ENCODE measurements at places on chromosomes 13 and 19.

DNA sequence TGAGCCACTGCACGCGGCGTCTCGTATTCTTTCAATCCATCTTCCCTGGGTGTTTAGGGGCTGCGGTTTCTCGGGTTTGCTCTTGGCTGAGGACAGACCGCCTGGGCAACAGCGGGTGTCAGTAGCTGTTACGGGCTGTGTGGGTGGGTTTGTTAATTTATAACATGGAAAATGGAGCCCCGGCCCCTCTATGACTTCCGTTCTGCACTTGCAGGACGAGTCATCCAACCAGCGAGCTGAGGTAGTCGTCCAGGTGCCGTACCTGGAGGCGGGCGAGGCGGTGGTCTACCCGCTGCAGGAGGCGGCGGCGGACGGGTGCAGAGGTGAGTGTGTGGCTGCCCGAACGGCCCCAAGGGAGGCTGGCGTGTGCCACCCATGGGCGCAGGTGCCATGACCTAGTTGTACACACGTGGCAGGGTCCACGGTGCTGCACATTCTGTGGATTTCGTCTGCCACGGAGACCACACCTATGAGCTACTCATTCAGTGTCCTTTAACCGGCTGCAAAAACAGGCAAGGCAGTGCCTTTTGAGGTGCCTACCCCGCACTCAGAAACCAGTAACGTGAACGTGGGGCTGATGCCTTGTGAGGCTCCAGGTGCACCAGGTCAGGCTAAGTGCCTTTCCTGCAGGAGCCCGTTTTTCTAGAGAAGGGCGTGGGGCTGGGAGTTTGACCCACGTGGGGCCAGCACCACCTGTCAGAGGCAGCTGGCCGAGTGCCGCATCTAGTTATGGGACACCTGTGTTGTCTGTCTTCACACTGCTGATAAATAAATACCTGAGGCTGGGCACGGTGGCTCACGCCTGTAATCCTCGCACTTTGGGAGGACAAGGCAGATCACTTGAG is 10.9 kb downstream of the POLR2E start:
- no peak for DNase-seq

GRCh38 chr19:48659768-48660167 is 13.0 kb downstream of the NTN5 start:
- DNase-seq, result no peak

DNA sequence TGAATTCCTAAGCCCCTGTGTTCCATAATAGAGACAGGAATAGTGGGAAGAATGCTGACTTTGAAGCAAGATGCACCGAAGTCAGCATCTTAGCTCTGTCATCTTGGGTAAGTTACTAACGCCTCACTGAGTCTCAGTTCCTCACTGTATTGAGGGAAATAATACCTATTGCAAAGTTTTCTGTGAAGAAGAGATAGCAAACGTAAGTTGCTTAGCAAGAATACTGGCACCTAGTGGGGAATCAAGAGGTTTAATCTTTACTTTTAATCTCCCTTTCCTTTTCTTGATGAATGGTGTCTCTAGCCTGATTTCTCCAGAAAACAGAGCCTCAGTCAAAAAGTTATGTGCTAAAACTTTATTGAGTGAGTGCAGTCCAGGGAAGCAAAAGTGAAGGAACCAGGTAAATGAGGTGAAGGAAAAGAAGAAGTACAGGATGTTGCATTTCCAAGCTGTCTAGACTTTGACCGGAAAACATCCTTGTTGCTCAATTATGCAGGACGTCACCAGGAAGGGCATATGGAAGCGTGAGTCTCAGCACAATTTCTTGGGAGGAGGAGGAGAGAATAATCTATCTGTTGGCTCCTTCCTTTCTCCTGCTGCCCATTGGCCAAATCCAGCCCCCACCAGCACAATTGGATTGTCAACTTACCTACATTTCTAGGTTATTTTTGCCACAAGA is 210.0 kb downstream of the B3GLCT start:
- no peak for DNase-seq

GRCh38 chr13:101300531-101300930 is 115.8 kb downstream of the NALCN start:
- no peak for DNase-seq
